ENCODE measurements at places on chromosomes 16 and 17.

- no peak overlapping the region for H3K27ac ChIP-seq
- H3K36me3 ChIP-seq: peaks cover 2% of the 10 kb centered on the region
Observed at GRCh38 chr16:57993438-57993837, 7.0 kb downstream of the ZNF319 start.

DNA sequence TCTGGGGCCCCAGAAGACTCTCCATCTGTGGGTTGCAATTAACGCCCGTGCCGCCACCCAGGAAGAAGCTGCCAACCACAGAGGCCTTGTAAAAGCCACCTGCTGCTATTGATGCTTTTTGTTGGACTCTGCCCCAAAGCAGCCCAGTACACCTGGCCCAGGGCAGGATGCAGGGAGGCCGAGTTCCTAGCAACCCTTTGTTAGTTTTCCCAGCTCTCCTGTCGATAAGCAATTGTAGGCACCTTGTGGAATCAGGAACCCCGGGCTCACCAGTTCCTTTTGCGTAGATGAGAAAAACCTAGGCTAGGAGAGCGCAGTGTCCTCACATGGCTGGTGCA lies 103.3 kb downstream of the ABCC6 start:
- peaks cover 20% of the 10 kb centered on the region for H3K36me3 ChIP-seq
- H3K4me3 ChIP-seq: no peak overlapping the region
- no peak for DNase-seq
- no peak overlapping the region for H3K27ac ChIP-seq
- H3K27me3 ChIP-seq: no peaks in the 10 kb centered on the region

GRCh38 chr17:57523926-57524632 lies 221.0 kb downstream of the CCDC182 start:
- H3K27me3 ChIP-seq: no peaks in the 10 kb centered on the region
- H3K36me3 ChIP-seq: no peaks in the 10 kb centered on the region
- H3K4me1 ChIP-seq: peaks cover 45% of the 10 kb centered on the region
- peak; percentile 69 for DNase-seq

- no peak overlapping the region for H3K27ac ChIP-seq
- no peaks in the 10 kb centered on the region for H3K4me1 ChIP-seq
- DNase-seq: no peak
- H3K36me3 ChIP-seq: no peaks in the 10 kb centered on the region
- H3K27me3 ChIP-seq: no peaks in the 10 kb centered on the region
- H3K4me3 ChIP-seq: no peak overlapping the region
Observed at GRCh38 chr16:56013962-56014552, 138.9 kb upstream of the CES5A start.

DNA sequence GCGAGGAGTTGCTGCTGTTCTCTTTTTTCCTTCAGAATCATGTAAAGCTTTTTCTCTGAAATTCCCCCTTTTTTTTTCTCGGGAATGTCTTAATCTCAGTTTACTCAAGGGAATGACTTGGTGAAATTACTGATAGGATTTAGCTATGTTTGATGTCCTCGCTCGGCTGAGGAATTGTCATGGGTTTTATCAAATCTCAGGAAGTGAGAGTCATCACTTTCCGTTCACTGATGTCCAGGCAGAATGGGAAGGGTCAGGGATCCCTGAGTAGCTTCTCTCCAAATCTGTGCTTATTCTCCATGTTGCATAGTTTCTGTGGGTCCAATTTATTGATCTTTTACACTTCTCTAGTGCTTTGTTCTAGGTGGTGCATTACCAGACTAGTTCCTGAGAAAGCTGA lies 6.3 kb downstream of the IGSF6 start:
- no peak for DNase-seq
- peaks cover 4% of the 10 kb centered on the region for H3K36me3 ChIP-seq
- H3K27ac ChIP-seq: no peak overlapping the region
- no peak overlapping the region for H3K4me3 ChIP-seq
- H3K4me1 ChIP-seq: no peaks in the 10 kb centered on the region
- H3K27me3 ChIP-seq: no peaks in the 10 kb centered on the region

All from astrocyte (in vitro differentiated cells and primary cell).